ENCODE measurements at places on chromosomes 7 and 10.

DNA sequence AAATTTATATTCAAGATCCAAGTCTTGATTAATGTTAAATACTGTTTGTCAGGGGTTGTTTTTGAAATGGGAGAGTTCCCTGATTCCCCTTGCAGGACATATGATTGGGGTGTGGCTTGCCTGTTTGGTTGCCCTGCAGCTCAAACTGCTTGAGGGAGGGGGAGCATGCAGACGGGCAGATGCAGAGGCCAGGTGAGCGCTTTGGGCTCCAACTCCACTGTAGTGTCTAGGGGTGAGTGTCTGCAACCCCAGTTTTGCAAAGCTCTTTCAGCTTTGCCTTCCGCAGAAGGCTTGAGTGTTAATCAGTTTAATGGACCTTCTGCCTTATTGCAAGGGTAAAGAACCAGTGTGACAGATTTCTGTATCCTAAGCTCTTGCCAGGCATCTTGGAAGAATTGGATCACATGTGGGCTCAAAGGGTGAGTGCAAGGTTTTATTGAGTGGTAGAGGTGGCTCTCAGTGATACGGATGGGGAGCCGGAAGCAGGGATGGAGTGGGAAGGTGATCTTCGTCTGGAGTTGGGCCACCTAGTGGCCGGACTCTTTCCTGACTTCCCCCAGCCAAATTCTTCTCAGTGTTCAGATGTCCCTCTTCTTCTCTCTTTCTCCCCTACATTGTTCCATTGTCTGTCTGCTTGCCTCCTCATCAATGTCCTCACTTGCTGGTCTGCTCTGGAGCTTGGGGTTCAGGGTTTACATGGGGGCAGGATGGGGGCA, 479.7 kb downstream of the ATRNL1 start:
- no peak for DNase-seq

DNA sequence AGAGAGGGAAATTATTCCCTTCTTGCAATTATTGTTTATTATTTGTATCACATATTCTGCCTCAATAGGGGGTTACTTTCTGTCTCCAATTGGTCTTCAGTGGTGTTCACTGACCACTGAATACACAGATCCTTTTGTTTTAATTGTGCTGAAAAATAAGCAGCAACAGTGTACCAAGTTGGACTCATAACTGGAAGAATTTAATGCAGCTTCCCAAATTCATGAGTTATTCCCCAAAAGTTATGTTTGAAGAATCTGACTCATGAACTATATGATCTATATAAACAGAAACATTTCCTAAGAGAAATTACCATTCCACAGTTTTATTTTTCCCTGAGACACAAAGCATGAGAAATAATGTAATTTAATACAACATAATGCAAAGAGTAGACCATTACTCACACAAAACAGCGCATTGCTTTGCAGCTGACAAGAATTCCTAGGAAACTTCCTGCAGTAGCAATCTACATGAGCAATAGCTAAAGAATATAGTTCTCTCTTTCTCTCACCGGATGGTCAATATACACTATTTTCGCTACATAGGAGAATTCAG, 479.2 kb downstream of the HTR7 start:
- no peak for DNase-seq

GRCh38 chr7:134448356-134449229, 10.3 kb downstream of the AKR1B1 start:
- no peak for DNase-seq

- DNase-seq, result no peak
Observed at GRCh38 chr7:158129037-158130022, 458.3 kb downstream of the PTPRN2 start.

DNA sequence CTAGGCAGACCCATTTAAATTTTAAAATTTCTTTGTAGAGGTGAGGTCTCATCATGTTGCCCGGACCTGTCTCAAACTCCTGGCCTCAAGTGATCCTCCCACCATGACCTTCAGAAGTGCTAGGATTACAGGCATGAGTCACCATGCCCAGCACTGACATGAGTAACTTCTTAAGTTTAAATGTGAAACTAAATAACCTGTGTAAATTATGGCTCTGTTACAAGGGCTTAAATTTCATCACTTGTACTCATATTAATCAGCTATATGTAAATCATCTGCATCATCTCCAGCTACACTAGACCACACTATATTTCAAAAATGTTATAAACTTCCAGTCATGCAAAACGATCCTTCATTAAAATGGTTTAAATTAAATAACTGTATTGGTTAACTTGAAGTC, 56.1 kb downstream of the ATAD1 start:
- DNase-seq, result peak; percentile 12

DNA sequence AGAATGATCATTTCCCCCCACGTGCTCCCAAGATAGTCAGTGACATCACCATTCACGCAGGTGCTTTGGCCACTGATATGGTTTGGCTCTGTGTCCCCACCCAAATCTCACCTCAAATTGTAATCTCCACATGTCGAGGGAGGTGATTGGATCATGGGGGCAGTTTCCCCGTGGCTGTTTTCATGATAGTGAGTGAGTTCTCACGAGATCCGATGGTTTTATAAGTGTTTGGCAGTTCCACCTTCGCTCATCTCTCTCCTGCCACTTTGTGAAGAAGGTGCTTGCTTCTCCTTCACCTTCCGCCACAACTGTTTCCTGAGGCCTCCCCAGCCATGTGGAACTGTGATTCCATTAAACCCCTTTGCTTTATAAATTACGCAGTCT, 205.4 kb upstream of the SH2B2 start:
- no peak for DNase-seq

Measured in CD4-positive, alpha-beta T cell treated with Interleukin-6 for 4 hours (primary cell).